ENCODE measurements at places on chromosomes 2 and 18.

DNA sequence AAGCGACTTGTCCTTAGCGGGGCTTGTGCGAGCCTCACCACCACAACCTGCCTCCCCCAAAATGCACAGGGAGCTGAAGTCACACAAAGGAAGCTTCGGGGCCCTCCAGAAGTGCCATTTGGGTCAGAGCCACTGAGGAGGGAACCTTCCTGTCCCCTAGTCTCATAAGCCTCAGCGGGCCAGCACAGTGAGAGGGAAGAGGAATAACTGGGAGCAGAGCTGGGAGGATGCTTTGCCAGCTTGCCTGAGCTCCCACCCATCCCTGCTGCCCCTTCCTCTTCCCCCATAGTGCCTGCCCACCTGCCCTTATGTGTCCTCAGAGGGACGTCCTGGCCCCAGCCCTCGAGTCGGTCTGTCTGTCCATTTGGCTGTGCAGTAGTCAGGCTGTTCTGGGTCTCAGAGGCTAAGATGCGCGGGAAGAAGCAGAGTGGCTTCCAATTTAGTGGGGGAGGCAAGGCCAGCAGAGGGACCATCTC, 51.8 kb upstream of the GPR17 start:
- no peak for DNase-seq

DNA sequence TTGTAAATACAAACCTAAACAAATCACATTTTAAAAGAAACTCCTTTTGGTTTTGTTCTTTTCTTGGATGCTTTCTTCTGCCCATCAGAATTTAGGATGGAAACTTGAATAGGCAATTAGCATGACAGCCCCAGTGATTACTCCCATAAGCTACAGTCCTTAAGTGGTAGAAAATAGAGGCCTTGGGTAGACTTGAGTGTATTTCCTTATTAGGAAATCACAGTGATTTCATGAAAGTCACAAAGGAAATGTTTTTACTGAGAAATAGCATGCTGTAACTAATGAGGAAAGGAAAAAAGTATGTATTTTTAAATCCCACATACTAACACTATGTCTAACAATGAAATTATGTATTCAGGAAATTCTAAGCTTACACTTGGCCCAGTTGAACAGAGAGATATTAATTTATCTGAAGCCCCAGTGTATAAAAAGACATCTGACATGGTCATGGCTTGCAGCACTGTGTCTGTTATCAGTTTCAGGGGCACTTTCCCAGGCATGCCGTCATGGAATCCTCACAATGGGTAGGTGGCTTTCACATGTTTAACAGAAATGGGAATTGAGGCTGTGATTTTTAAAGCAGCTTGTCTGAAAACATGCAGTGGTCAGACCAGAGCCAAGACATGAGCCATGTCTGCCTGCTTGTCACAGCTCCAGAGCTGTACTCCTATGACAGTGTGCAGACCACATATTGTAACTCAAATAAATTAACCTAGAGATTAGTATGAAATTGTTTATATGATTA, 79.7 kb upstream of the TRIB2 start:
- DNase-seq: no peak

DNA sequence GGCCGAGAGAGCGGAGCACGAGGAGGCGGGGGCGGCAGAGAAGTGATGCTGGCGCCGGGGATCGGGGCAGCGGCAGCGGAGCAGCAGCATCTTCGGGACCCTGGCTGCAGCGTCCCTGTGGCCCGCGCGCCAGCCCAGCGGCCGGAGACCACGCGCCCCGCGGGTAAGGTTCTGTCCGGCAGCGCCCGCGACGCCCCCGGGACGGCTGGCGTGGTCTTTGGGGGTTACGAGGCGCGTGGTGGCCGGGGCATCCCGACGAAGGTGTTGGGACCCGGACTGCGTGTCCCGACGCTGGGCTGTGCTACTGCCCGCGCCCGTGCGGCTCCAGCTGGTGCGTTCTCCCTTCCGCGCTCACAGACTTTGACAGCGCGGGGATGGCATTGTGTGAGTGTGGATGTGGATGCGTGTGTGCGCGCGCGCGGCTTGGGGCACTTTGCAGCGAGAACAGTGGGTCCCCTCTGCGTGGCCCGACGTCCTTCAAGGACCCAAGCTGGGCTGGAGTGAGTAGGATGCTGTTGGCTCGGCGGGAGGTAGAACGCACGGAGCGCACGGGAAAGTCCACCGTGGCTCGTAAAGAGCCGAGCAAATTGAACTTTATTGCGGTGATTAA, 405.0 kb downstream of the XIRP2 start:
- peak; percentile 11 for DNase-seq

GRCh38 chr2:219221957-219222518, 3.3 kb upstream of the ABCB6 start:
- DNase-seq: no peak

DNA sequence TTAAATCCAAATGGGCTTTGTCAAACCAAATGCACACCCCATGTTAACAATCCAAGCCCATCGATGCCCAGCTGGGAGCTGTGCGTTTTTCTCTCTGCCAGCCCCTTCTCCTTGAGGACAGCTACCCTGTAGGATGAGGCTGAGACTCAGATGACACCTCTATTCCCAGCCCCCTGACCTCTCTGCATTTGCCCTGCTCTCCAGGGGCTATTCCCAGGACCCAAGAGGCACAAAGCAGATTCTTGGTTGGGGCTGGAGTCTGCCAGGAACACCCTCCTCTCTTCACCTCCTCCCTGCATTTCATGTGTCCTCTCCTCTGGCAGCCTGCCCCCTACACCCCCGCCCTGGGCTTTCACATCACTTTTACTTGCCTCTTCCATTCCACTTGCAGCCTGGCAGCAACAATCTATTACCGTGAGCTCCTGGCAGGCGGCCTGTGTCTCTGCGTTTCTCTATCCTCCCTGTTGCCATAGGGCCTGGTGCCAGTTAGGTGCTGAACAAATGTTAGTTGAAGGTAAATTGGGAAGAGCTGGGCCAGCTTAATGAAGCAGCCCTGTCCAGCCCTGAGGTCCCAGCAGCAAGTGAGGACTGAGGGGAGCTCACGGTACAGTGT, 51.8 kb downstream of the ADD2 start:
- DNase-seq: no peak

GRCh38 chr2:55420871-55421270, 1.2 kb upstream of the CCDC88A start:
- peak; percentile 18 for DNase-seq
